NCI-H2171 treated with DMSO at 0.1 percent for 48 hours (cell line): ENCODE measurements at places on chromosomes 6 and 20.

DNA sequence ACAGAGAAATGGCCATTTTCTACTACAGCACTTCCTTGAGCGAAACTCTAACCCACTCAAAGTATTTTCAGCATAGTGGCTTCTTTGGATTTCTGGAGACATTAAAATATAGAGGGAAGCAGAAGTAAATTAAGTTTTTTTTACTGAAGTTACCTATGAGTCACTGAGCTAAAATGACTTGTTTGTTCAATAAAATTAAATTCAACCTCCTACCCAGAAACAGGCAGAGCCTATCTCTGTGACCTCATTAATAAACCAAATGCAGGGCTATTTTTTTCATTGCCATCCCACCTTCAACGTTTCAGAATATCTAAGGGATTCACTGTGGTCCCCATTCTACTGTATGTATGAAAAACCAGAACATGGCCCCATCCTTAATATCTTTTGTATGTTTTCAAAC is 133.0 kb downstream of the MTFR2 start:
- DNase-seq: no peak

- peak; percentile 32 for DNase-seq
Measured at GRCh38 chr6:118787724-118788423, 106.1 kb upstream of the ASF1A start.

- no peak for DNase-seq
Measured at GRCh38 chr20:39259010-39259803, 297.1 kb downstream of the DHX35 start.

DNA sequence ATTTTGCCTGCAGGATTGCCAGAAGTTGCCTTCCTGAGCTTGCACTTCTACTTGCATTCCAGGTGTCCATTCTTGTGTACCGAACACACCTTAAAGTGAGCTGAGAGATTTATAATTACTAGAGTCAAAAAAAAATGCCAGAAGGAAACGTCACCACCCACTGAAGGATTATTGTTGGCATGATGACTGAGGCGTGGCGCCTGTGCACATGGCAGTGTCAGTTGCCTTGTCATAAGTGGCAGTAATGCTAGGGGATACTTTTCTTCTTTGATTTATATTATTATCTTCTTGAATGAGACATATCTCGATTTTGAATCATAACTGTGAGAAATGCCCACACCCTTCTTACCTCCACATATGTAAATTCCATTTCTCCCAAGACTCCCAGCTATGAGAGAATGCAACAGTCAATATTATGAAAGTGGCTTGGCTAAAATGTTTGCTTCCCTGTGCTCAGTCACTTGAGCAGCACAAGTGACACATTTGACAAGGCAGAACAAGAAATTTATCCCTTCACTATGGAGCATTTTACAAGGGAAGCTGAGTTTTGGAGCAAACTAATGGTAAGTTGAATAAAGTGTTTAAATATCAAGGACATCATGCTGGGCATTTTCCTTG is 149.5 kb upstream of the SASH1 start:
- DNase-seq: no peak

DNA sequence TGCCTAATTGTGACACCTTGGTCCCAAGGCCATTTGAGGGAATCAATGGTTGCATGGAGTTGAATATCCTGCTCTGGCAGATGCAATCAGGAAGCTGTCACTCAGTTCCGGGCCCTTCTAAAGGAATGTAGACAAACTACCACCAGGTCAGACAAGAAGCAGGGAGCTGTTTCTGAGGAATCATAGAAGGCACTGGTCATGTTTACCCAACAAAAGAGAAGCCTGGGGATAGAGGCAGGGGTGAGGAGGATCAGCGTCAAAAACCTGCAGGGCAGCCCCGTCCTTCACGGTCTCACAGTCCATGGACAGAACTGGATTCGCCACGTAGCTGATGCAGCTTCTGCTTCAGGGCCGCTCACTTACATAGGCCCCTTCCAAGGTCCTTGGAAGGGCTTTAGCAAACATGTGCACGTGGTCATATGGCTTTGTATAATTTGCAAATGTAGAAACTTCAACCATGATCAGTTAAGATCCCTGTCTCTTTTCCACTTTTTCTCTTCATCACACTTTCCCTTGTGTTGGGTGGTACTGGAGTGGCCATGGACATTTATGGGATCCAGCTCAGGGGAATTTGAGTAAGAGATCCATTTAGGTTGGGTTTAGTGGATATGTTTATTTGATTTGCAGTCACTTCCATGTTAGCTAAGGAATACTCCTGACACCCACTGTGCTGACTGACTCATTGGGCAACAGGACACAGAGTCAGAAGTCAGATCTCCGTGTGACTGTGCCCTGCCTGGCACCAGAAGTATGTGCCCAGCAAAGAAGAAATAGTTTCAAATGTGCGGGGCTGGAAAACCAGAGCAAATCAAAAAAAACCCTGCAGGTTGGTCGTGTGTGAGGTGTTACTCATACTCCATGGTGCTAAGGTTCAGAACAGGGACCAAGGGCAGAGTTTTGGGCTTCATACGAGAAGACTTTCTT is 60.0 kb upstream of the ZFAND3 start:
- no peak for DNase-seq

DNA sequence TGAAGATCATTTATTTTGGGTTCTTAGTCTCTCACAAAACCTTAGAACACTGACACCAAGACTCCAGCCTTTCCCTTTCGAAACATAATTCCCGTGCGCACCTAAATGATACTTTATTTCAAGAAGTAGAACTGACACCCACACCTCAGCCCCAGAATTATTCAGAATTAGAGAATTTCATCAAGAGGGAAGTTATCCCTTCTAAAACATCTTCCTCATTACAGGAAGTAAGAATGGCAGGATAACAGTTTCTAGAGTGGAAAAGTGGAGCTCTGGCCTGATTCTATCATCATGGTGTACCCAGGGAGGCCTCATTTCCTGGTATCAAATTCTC is 1.4 kb upstream of the SRXN1 start:
- no peak for DNase-seq

DNA sequence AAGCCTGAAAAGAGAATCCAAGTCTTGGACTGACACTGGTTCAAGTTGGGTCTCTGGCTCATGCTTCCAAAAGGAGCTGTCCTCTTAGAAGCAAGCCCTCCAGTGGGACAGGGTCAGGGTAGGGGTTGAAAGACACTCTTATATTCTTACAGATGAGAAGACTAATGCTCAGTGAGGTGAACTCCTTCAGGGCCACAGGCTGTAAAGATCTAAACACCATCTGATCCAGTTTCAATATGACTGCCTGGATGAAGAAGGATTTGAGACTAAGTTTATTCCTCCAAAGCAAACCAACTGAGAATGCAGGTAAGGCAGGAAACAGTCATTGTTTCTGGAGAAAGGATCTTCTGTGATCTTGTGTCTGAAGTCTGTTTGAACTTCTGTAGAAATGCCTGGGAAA is 99.0 kb upstream of the TAB2 start:
- DNase-seq: no peak

DNA sequence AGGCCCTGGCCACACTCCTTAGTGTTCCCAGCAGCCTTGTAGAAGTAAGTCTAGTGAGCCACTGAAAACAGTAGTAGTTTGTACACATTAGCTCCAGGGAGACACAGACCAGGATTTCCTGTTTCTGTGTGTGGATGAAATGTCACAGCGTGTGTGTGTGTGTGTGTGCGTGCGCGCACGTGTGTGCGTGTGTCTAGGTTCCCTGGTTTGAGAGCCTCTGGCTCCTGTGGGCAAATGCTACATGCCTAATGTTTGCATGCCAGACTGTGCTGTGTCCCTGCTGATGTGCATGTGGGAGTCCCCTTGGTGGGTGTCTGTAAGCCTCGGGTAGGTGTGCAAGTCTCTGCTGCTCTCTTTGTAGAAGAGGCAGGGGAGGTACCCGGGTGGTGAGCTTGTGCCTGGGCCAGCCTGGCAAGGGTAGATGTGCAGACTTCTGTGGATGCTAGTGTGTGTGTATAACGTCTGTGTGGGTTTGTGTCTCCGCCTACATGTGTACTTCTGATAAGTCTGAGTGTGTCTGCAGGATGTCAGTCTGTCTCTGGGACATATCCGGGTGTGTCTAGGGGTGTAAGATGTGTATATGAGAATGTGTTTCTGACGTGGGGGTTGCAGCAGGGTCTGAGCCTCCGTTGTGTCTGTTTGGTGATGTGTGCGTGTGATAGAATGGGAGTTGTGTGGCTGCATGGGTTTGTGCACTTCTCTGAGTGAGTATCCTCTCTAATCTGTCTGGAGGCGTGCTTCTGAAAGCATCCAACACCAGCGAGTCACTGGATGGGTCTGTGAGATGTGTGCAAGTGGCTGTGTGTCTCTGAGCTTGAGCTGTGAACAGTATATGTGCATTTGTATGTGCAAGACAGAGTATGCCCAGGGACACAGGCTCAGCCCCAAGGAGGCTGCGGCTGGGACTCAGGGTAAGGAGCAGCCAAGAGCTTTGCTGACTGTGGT is 19.0 kb upstream of the TLDC2 start:
- no peak for DNase-seq
